ENCODE measurements at places on chromosomes 2 and 18.

GRCh38 chr2:201806442-201807170, at the start of gene CDK15:
CDK15 (plus strand) TSS chr2:201806537; CDS start chr2:201806665, 128 bp downstream.
- DNase-seq = no peak

GRCh38 chr2:64201151-64201550, 56.9 kb upstream of the PELI1 start:
- DNase-seq = no peak

DNA sequence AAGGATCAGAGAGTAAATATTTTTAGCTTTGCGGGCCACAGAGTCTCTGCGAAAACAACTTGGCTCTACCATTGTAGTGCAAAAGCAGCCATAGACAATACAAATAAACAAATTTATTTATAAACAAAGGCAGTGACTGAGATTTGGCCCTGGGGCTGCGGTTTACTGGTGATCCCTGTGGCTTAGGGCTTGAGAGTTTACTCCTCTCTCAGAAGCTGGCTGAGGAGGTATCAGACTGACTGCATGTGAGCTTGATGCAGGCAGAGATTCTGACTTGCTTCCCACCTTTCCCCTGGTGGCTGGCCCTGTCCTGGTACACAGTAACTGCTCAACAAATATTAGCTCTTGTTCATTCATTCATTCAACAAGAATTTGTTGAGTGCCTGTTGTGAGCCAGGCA, 81.5 kb downstream of the PRKCE start:
- no peak for DNase-seq

DNA sequence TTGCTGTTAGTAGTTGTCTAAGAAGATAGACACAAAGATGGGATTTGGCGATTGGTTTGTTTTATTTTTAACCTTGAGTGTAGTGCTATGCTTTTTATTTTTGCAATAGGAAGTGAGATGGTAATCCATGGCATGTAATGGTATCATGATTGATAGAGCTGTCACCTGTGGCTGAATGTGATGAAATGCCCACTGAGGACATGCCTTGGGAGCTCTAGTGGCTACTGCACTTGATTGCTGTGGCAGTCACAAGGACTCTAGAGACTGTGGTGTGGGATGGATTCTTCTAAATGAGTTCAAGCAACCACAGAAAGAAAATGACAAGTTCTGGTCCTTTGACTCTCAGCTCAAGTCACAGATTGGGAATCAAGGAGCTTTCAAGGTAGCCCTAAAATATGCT, 139.4 kb downstream of the CYRIA start:
- DNase-seq = no peak

GRCh38 chr2:120161190-120161589, 62.0 kb downstream of the TMEM185B start:
- no peak for DNase-seq

GRCh38 chr2:119231975-119232665, 8.5 kb downstream of the STEAP3 start:
- DNase-seq = no peak

DNA sequence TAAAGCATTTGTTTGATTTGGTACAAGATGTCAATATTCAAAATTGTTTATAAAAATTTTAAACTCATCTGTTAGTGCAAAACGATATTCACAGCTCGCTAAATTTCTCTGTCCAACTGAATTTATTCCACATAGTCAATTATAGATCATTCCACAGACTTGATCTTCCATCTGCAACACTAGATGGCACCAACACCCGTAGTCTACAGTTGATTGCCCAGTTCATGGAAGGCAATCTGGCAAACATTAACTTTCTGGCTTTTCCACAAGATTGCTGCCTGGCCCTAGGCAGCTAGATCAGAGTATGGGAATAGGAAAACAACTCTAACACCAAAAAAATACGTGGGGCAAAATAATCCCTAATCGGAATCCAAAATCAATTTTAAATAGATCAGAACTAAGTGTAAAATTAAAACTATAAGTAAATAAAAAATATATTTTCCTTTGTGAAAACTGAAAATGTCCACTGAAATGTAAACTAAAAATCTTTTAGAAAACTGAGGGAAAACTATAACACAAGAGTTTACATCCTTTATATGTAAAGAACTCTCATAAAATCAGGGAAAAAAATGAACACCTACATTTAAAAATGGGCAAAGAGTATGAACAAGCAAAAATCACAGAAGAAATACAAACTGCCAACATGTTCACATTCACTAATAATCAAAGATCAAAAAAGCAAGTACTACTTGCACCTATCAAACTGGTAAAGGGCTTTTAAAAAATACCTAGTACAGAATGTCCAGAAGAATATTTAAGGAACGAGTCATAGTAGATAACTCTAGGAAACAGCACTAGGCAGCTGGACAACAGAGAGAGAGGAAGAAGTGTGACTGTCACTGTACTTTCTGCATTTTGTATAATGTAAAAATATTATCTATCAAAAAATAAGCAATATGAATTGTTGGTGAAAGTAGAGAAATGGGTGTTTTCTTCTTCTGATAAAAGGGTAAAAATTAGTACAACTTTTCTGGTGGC, 35.0 kb downstream of the RTN4 start:
- no peak for DNase-seq

DNA sequence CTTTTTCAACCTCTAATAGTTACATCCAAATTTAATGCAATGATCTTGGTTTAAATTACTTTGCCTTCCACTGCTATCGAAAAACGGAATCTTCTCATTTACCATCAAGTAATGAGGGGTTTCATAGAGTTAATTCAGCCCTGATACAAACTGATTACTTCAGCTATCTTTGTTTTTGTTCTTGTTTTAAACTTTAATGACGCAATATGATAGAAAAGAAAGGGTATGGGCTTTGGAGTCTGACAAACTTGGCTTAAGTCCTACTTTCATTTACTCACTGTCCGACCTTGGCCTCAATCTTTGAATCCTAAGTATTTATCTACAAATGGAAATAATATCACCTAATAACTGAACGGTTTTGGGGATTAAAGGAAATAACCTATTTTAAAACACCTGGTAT, 16.1 kb downstream of the ADAM17 start:
- DNase-seq = no peak

GRCh38 chr2:25354116-25354515, 12.4 kb upstream of the DNMT3A start:
- no peak for DNase-seq

All from GM06990 (cell line).